ENCODE measurements at places on chromosomes 2 and 18.
A peak's percentile ranks its signal among the peaks of the same experiment; 100 is the strongest.

DNA sequence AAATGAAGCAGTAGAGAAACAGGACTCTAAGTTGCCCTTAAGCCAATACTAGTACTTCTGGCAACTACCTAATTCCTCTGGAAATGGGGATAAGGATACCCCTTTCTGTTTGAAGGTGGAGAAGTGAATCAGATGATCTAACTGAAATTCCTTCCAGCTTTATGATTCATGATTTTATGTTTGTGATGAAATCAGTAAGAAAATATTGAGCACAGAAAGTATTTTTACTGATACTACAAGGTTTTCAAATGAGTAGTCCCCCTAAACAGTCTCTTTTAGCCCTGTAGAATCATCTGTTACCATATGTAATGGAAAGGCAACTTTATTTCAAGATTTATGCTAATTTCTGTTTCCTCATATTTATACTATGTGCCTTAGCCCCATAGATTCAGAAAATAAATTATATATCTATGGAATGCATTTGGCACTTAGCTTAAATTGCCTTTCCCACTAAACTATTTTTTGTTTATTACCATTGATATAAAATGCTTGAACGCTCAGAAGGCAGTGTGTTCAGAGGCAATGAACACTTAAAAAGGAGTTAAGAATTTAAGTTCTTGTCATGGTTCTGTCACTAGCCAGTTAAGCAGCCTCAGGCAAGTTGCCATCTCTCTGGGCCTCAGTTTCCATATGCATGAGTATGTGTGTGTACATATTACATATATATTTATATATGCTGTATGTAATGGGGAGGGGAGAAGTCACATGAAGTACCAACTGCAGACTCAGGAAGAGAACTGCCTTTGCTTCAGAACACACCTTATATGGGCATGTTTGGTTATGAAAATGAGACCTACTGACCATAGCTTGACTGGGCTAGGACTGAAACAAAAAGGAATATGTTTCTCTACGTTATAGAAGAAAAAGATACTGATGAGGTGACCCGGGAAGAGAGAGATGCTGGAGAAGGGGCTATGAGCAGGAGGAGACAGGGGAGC is 97.7 kb downstream of the CDC42EP3 start:
- no peak for DNase-seq

GRCh38 chr18:54209471-54210180 is 14.8 kb downstream of the MBD2 start:
- DNase-seq = no peak

DNA sequence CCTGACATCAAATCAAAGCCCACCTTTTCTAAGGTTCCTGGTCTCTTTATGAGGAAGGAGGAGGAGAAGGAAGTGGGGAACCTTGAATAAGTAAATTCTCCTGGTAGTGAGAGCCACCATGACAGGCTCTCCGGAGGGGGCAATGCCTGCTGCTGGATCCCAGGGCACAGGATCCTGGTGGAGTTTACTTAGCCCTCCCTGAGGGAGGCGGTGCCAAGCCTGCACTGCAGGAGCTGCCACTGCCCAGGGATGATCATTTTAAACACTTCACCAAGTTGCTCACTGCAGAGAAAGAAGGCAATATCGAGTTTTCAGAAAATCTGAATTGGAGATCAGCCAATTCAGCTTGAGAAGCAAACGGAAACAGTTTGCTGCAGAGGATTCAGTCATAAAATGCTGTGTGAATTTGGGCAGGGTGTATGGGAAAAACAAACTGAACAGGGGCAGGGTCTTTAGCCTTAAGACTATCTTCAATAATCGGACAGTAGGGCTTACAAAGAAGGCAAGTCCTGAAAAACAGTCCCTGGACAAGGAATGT is 200.7 kb downstream of the RAD51AP2 start:
- no peak for DNase-seq

GRCh38 chr2:23523373-23524260 is 138.6 kb downstream of the KLHL29 start:
- no peak for DNase-seq

DNA sequence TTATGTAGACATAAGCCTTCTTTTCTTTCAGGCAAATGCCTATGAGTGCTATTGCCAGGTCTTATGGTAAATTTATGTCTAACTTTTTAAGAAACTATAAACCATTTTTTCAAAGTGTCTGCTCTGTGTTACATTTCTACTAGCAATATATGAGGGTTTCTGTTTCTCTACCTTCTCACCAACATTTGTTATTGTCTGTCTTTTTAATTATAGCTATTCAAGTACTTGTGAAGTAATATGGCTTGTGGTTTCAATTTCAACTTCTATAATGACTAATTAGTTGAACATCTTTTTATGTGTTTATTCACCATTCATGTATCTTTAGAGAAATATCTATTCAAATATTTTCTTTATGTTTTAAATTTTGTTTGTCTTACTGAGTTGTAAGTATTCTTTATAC is 213.1 kb upstream of the MC4R start:
- no peak for DNase-seq

- DNase-seq = no peak
Observed at GRCh38 chr18:61752973-61753372, 139.8 kb downstream of the RNF152 start.

DNA sequence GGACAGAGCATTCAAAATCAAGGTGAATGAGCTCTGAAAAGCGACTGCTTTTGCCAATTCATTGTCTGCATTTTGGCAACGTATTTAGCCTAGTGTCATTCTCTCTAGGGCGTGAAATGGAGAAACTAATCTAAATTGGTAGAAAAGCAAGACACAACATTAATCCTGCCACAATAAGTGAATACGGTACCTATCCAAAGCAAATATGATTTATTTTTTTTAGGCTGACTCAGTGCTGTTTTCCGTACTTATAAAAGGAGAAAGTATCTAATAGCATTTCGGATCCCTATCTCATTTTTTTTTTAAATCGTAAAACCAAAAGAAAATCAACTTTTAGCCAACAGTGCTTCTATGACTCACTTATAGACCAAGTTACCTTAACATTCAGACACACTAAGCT is 672.5 kb downstream of the LRP1B start:
- no peak for DNase-seq

DNA sequence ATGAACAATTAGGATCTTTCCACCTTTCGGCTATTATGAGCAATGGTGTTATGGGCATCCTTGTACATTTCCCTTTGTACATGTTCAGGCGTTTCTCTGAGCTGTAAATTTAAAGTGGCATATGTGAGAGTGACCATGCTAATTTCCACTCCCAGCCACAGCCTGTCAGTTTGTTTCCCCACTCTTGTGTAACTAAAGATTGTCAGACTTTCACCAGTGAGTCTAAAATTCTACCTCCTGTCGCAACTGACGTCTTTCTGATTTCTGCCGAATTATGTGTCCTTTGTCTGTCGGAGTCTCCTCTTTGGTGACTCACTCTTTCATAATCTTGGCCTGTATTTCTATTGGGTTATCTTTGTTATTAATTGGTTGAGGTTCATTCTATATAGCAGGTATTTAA is 50.7 kb downstream of the TRAPPC12 start:
- no peak for DNase-seq

DNA sequence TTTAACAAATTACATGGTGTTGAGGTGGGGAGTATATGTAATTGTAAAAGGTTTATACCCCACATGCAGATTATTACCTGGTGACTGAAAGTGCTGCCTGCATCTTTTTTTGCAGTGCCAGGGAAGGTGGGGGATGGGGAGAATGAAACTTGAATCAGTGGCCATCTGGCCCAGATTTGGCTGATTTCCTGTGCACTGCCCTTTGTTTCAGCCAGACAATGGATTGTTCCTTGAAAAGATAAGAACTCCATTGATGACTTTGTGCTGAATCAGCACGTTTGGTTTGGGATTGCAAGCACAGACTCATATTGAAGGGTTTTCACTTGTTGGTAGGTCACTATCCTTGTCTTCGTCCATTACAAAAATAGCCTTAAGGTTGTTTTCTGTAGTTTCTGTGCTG is 20.9 kb downstream of the GREB1L start:
- no peak for DNase-seq

- DNase-seq = no peak
Observed at GRCh38 chr2:240933966-240934700, 28.0 kb downstream of the CROCC2 start.

GRCh38 chr2:98335271-98335670 is 11.0 kb upstream of the CNGA3 start:
- no peak for DNase-seq

DNA sequence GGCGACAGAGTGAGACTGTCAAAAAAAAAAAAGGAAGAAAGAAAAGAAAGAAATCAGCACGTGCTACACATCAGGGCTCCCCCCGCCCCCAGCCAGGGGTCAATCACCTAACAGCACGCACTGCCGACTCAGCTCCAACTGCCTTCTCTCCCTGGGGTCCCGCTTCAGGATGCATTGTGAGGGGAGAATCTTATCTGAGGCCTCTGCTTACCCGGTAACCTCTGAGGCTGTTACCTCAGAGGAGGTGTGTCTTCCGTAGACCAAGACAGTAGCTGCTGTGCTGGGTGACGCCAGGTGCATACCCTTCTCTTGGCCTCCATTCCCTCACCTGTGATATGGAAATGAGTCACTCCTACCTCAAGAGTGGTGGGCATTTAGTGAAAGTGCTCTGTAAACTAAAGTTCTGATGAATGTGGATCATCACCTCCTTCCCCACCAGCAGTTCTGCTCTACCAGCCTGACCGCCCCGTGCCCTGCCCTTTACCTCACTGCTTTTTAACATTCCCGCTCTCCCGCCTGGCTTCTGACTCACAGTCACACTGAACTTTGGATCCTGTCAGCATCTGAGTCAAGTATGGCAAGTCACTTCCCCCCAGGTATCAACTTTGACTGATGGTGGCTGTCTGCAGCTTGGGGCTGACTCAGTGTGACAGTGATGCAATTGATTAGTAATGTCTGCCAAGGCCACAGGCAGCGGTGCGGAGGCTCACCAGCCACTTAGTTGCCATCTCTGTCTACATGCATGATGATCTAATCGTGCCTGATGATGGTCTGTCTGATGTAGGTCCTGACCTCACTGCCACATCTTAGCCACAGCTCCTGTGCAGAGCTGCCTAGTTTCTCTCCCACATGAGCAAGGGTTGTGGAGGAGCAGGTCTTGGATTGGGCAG is 20.1 kb downstream of the ARID5A start:
- DNase-seq = peak; percentile 36

DNA sequence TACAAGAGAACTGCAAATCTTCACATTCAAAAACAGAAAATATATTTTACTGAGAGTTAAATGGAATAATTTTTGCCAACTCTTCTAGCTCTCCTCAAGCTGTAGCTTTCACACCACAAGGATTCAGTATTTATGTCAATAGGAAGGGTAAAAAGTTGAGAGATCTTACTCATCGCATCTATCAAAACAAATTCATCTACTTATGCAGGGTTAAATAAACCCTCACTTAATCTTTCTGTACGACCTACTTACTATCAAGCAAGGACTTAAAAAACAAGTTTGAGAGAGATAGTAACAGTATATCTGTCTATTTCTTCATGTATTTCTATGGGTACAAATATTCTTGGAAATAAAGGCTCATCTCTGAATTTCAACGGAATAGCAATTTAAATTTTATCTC is 35.5 kb downstream of the SIGLEC15 start:
- no peak for DNase-seq

DNA sequence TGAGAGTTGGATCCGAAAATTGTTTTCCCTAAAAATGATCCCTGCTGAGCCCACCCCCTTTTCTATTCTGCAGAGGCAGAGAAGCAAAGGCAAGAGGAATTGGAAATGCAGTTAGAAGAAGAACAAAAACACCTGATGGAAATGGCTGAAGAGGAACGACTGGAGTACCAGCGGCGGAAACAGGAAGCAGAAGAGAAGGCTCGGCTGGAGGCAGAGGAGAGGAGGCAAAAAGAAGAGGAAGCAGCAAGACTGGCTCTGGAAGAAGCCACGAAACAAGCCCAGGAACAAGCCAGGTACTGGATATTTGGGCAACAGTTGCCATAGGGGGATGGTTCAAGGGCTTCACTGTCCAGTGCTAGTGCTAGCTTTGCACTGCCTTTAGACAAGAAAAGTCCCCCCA is 41.7 kb downstream of the SUMO1 start:
- no peak for DNase-seq

- DNase-seq = no peak
Observed at GRCh38 chr18:54444319-54444914, 86.7 kb downstream of the C18orf54 start.

DNA sequence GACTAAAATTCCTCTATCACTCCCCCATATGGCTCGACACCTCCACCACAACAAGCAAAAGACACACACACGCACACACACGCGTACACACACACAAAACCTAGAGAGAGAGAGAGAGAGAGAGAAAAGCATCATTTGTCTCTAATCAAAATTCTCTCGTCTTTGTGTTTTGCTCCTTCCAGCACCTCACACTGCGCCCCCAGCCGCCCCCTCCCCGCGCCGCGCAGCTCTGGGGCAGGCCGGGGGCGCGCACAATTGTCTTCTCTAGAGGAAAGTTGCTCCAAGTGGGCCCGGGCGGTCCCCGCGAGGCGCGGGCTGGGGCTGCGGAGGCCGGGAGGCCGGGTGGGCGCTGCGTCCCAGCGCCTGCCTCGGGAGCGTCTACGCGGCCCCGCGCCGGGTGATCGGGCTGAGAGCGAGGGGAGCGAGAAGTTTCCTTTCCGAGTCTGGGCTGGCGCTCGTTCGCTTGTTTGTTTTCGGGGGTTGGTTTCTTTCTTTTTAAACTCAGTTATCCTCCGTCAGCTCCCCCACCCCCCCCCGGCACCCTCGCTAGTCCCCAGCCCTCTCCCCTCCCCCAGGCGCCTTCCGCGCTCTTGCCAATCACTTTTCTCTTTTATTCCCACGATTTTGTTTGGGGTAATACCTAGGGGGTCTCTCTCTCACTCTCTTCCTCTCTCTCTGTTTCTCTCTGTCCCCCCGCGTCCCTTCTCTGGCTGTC is 4.1 kb downstream of the ZEB2 start:
- no peak for DNase-seq
